ENCODE measurements at places on chromosomes 13 and 19.

DNA sequence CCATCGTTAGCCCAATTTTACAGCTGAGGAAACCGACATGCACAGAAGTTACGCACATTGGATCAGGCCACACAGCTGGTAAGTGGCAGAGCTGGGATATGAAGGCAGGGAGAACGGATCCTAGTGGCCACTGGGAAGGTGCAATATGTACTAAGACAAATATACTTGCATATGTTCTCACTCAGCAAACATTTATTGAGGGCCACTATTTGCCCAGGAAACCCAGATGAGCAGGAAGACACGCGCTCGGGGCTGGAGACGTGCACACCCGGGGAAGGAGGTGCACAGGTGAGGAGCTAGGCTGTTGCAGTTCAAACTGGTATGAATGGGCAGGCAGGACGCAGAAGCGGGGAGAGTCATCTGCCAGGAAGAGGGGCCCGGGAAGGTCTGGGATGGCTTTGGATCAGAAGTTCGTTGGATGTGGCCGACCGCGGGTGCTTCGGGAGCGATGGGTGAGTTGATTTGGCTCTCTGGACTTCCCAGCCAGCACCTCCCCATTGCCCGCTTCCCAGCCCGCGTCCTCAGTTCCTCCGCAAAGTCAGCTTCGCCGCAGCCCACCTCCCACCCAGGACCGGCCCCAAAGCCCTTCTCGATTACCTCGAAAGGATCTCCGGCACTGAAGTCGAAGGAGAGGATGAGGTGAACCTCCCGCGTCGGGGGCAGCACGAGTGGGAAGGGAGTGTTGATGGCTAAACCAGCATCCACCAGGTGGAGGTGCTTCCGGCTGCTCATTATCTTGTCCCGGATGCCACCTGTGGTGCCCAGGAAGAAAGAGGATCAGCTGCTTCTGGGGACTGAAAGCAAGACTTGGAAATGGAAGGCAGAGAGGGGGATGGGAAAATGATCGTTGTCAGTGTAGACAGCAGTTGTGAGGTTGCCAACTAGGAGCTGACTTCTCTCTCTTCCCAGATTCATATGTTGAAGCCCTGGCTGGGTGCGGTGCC is 17.8 kb upstream of the CABP5 start:
- no peak for DNase-seq

- DNase-seq: no peak
Observed at GRCh38 chr19:50947123-50947522, 5.7 kb downstream of the KLK5 start.

DNA sequence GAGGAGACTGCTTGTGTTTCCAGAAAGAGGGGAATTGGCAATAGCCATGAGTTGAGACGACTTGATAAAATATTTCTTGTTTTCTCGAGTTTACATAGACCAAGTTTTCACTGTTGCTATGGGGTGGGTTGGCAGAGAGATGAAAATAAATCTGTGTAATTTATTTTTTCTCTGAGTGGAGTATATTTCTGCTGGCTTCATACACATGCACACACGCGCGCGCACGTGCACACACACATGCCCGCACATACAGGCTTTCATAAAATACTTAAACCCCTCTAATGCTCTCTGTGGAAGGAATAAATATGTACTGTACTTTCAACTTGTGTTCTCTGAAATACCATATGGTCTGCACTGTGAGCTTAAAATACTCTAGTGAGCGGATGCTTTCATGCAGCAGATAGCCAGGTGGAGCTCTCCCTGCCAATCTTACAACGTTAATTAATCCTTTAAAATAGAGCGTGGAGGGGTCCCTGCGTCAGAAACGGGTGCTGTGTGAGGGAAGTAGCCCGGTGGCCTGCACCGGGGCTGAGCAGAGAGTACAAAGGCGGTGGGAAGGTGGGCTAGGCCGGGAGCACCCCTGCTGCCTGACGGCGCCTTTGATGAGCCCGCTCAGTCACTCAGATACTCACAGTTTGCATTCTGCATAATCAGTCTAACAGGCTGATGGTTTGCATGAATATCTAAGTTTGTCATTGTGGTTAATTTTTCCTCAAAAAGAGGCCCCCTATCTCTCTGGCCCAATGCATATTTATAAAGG is 44.1 kb downstream of the CCNE1 start:
- peak; percentile 82 for DNase-seq

DNA sequence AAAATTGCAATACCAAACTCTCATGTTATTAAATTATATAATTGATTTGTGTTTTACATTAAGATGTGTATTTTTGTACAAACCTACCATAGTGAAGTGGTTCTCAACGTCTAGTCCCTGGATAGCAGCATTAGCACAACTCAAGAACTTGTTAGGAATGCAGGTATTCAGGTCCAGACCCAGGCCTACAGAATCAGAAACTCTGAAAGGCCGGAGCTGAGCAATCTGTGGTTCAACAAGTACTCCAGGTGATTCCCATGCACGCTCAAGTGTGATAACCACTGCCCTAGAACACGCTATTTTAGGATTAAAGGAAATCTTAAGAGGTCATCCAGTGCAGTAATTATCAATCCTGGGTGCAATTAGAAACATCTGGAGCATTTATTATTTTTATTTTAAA is 456.3 kb downstream of the IRS2 start:
- DNase-seq: no peak
